ENCODE measurements at places on chromosomes 1 and 21.

DNA sequence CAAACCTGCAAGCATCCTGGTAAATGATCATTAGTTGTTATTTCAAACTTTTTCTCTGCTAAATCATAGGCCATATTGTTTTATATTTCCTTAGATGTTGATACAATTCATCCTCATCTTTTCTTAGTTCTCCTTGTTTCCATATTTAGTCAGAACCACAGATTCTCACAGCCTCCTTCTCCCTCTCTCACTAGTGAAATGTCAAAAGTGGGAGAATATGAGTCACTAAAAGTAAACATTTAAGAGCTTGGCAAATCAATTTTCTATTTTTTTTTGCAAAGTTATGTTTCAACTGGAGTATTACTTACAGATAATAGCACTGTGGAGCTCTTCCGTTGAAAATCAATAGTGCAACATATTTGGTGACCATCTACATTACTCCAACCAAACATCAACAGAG lies 308.8 kb downstream of the COL11A1 start:
- DNase-seq: no peak

- no peak for DNase-seq
These were observed 375.6 kb downstream of the AMY1C start for GRCh38 chr1:104125266-104125665.

DNA sequence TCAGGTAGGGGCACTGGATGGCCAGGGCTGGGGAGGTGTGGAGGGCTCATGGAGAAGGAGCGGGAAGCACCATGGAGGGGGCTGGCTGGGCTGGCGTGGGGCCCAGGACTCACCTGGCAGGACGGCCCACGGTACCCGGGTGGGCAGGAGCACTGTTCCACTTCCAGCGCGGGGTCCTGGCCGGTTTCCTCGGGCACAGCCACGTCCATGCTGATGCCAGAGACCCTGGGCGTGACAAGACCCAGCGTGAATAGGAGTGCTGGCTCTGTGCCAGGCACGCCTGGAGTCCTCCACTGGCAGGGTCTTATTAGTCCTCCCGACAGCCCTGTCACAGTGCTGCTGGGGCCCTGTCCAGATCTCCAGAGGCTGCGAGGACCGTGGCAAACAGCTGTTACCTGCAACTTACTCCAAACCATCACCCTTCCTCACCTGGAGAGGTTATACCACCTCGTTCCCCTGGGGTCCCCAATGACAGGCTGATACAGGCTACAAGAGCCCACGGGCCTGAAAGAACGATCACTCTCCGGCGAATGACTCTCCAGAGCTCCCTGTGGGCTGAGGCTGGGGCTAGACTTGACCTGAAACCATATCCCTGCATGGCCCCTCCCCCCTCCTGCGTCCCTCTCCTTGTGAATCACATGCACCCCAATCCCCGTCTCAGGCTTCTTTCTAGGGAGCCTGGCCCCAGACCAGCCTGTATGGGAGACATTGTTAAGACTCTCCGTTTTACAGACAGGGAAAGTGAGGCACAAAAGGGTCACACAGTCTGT lies 62.1 kb downstream of the HSPG2 start:
- no peak for DNase-seq

DNA sequence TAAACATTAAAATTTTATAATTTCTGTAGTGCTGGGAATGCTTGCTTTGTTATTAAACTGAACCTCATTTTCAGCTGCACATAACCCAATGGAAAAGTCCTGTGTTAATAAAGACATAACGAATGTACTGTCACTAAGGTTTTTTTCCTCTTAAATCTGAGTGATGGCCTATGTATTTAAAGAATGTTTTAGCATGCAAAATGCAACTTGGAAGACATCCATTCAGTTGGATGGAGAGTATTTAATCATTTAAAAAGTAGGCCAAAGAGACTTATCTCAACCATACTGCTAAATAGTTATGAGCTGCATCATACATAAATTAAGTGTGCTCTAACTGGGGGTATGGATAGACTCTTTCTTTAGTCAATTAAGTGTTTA lies 48.5 kb downstream of the RWDD3 start:
- DNase-seq: no peak

DNA sequence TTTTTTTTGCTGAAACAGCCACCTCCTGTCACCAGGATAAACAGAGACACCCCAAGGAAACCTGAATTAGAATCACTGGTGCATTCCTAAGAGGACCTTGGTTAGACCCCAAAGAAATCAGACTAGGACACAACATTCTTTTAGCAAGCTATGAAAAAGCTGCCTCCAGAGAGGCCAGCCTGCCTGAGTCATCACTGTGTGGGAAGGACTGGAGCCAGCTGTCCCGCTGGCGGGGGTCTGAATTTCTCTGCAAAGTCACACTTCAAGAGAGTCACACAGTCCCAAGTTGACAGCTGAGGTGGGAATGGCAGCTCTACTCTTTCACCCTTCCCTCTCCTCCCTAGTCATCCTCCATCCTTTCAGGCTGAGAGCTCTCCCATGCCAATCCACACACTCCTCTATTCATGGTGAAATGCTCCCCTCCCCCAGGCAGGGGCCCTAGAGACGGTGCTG lies 405.0 kb upstream of the POU3F1 start:
- DNase-seq: no peak

GRCh38 chr1:69485616-69486015 lies 82.1 kb upstream of the LRRC7 start:
- no peak for DNase-seq

DNA sequence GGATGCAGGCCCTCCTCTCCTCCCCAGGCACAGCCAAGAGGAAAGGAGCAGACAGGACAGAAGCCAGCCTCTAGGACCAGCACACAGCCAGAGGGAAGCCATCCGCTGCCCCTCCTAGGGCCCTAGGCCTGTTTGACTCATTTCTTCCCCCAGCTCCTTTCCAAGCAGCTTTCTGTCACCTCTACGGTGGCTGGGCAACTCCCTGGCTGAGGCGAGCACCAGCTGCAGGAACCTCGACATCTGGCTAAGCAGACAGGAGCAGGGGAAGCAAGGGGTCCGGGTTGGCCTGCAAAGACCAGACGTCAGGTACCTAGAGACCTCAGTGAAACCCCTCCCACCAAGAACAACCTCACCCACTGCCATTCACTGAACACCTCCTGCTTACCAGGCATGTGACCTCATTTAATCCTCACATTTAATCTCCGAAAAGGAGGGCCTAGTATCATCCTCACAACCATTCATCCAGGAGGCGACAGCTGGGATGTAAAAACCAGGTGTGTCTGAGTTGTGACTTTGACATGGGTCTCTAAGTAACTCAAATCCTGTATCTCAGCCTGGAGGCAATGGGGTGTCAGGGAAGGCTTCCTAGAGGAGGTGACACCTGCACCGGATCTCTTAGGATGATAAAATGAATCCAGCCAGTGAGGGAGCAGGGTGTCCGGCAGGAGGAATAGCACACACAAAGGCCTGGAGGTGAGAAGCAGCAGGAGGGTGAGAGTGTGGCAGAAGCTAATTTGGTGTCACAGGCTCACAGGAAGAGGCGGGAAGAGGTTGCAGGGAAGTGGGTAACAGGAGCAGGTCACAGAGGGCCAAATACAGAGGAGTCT lies 5.9 kb downstream of the LRP8 start:
- DNase-seq: no peak

DNA sequence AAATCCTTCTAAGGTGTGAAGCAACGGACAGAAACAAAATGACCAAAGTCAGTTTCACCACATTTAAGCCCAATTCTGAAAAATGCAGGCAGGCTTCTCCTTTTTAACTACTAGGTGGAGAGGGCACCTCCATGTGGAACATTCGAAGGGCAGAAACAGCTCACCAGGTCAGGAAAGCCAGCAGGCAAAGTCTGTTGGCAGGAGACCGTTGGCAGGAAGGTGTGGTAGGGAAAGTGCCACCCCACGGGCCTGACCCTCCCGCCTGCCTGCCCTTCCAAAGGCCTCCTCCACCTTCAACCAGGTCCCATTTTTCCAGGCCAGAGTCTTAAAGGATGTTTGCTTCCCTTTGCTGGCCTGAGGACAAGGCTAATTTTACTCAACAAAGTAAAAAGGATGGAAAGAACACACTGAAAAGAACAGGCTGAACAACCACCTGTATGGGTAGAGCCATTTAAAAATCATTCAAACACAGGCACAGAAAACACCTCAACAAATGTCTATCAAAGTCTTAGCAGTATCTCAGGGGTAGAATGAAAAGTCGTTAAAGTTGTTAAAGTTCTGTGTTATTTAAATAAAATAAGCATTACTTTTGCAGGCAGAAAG lies 26.4 kb downstream of the CAPZB start:
- DNase-seq: no peak

GRCh38 chr1:200780545-200781369 lies 42.1 kb downstream of the CAMSAP2 start:
- no peak for DNase-seq

- no peak for DNase-seq
These were observed 690 bp upstream of the RNF19B start for GRCh38 chr1:32965251-32965747.
